Central memory CD8-positive, alpha-beta T cell (primary cell): ENCODE measurements at places on chromosomes 5 and 9.
A peak's percentile ranks its signal among the peaks of the same experiment; 100 is the strongest.

DNA sequence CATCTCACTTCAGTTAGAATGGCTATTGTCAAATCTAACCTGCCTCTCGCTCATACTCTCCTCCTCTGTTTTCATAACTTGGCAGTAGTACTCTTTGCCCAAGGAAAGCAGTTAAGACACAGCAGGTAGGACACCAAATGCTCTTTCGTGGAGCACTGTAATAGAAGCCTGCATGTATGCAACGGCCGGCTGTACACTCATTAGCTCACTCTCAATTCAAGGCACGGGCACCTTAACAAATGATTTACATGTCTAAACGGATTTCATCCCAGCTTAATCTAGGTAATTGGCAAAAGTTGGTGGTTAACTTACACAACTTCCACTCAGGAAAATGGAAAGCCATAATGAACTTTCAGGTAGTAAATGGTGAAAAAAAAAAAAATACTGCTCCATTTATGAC lies 14.9 kb downstream of the DEPDC1B start:
- no peak for DNase-seq

GRCh38 chr9:127195976-127196825 lies 68.4 kb upstream of the GARNL3 start:
- no peak for DNase-seq

DNA sequence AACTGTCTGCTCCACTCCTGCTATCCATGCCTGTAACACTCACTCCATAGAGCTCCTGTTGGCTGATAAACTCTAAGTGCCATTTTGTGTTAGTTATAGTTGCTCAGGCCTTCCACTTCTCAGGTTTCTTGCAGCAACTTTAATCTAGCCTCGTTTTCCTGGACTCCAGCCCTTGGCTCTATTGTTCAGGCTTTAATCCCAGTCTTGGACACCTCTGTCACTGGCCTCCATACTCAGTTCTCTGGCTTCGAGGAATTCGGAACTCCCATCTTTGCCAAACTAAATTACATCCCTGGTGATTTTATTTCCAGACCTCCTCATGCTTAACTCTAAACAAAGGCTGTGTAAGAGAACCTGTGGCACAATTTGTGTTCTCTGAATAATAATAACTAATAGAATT lies 39.8 kb downstream of the EMB start:
- no peak for DNase-seq

GRCh38 chr9:98793031-98793430 lies 3.3 kb downstream of the ANKS6 start:
- DNase-seq: no peak

DNA sequence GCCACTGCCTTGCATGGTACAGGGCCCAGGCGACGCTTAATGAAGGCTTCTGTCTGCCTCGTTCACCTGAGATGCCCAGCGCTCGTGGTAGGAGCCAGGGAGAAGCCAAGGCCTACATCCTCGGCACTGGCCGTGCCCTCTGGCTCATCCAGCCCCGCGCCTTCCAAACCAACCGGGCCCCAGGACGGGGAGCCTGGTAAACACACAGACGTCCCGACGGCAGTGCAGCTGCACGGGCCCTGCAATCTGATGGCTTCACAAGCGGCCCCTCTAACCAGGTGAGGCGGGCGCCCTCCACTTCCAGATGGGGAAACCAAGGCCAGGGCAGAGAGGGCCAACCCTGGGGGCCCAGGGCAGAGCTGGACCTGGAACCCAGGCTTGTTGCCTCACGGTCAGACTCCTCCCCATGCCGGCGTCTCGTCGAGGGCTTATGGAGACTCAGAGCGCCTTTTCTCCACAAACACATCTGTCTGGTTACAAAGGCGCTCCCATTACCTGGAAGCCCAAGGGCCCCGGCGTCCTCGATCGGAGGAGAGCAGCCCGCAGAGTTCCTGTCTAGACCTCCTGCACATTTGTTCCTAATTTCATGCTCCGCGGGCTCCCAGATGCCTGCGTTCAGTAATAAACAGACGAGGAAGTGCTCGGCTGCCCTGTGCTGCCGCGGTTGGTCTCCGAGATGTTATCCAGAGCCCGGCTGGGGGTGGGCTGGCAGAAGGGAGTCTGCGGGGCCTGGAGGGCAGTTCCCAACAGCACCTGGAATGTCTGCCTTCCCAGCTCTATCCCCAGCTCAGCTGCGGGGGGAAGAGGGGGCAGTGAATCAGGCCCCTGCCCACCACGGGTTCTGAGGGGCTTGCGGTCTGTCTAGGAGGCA lies 23.5 kb downstream of the FAM163B start:
- no peak for DNase-seq

GRCh38 chr5:24397601-24398000 lies 247.2 kb downstream of the CDH10 start:
- no peak for DNase-seq

DNA sequence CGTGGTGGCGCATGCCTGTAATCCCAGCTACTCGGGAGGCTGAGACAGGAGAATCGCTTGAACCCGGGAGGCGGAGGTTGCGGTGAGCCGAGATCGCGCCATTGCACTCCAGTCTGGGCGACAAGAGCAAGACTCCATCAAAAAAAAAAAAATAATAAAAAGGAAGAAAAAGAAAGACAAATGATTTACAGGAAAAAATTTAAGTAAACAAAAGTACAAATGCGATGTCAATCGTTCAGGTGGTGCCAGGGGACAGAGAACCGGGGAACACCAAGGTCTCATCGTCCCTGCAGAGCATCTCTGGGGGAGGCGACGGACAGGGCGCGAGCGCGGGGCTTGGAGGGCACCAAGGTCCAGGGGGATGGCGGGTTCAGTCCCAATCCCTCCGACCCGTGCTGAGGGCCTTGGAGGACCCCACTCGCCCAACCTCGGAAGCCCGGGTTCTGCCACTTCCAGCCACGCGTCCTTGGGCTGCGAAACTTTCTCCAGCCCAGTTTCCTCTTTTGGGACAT lies 607 bp upstream of the HNRNPAB start:
- DNase-seq: no peak

- no peak for DNase-seq
Observed at GRCh38 chr9:117945286-117945685, 241.1 kb downstream of the TLR4 start.

GRCh38 chr9:83749706-83750105 lies 41.9 kb upstream of the UBQLN1 start:
- no peak for DNase-seq

GRCh38 chr5:10563945-10564837 lies at the start of gene ANKRD33B:
ANKRD33B (plus strand) TSS chr5:10564070; CDS start chr5:10564468, 398 bp downstream.
- DNase-seq: peak; percentile 54

DNA sequence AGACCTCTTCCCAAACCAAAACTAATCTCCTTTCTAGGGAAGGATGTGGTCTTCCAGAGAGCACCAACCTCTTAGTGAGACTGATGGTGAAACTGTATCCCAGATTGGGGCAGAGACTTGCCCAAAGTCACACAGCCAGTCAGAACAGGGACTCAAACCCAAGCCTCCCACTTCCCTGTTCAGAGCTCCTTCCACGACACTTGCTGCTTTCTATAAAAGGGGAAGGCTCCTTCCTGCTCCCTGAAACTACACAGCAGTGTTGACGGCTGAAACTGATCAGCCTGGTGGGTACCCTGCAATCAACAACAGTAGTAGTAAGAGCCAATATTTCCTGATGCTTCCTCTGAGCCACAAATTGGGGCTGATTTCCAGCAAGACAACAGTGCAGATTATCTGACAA lies 1.5 kb downstream of the TOR2A start:
- DNase-seq: no peak

DNA sequence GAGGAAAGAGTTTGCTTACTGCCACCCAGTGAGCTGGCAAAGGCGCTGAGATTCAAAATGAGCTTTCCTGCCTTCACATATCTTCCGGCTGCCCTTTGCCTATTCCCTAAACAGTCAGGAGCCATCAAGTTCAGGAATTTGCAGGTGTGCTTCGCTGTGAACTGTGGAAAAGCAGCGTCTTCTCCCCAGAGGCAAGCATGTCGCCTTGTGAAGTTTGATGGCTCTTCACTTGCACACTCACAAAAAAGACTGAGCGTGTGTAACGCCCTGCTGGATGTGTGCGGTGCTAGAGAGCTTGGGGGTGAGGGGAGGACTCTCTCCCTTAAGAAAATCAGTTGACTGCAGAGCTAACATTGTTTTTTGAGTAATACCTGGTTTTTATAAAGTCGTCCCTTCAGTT lies 288.7 kb downstream of the DOCK8 start:
- no peak for DNase-seq

- DNase-seq: no peak
Observed at GRCh38 chr9:84756731-84757130, 87.2 kb downstream of the NTRK2 start.

DNA sequence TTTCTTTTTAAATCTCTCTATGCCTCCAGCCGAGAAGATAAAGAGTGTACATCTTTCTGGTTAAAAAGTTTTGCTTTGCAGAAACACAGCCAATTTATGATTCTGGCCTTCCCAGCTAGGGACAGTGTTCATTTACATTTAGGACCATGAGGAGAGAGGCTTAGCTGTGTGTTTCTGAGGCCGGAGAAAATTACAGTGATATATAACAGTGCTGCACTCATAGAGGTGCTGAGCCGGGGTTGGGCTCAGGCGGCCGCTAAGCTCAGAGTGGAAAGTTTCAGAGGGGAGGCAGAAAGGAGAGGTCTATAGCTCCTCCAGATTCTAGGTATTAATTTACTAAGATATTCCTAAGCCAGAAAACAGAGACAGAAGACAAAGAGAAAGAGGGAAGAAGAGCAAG lies 37.0 kb upstream of the LCP2 start:
- no peak for DNase-seq

GRCh38 chr5:172788771-172789686 lies 18.0 kb upstream of the DUSP1 start:
- DNase-seq: no peak

DNA sequence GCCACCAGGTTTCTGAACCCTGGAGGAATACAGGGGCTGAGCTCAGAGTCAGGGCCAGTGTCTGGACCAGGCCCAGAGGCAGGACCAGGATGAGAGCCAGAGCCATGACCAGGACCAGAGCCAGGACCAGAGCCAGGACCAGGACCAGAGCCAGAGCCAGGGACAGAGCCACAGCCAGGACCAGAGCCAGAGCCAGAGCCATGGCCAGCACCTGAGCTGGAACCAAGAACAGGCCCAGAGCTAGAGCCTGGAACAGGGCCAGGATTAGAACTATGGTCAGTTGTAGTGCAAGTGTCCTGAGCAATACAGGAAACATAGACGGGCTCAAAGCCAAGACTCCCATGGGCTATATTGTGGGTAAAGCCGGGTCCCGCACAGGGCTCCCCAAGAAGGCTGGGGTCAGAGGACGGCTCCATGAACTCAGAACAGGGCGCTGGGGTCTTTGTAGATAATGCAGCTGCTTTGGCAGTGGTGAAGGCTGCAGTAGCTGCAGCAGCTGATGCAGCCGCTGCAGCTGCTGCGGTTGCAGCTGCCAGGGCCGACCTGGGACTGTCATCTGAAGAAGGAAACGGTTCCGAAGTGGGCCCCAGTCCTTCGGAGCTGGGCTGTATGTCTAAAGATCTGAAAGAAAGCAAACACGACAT lies 559 bp downstream of the SPAG8 start:
- DNase-seq: no peak

DNA sequence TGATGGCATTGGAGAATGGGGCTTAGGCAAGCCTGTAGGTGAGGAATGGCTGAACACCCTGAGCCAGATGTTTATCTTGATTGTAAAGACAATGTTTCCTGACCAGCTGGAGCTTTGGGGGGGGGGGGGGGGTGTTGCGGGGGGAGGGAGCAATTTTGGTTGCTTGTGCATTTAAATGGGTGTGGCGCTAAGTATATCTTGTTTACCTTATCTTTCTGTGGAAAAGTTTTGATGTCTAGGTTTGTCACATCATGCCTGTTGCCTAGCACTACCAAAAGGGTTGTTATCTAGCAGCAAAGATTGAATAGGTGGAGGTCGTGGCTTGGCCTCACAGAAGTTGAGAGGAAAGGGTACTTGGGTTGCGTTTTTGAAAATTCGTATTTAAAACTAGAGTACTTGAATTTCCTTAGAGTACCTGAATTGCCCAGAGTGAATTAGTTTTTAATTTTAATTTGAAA lies 1.3 kb downstream of the SMAD5 start:
- DNase-seq: no peak

DNA sequence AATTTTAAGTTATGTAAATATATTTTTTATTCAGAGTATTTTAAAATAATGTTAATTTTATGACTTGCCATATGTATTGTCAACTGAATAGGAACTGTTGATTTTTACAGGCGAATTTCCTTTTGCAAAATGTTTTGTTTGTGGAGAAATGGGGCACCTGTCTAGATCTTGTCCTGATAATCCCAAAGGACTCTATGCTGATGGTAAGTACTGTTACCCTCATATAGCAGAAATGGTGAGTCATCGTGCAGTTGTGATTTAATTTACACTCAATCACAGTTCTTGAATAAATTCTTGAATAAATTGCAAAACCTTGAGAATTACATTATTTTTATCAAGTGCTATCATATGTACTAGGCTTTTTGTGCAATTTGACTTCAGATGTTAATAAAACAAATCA lies 7.4 kb downstream of the ZCCHC9 start:
- DNase-seq: no peak

DNA sequence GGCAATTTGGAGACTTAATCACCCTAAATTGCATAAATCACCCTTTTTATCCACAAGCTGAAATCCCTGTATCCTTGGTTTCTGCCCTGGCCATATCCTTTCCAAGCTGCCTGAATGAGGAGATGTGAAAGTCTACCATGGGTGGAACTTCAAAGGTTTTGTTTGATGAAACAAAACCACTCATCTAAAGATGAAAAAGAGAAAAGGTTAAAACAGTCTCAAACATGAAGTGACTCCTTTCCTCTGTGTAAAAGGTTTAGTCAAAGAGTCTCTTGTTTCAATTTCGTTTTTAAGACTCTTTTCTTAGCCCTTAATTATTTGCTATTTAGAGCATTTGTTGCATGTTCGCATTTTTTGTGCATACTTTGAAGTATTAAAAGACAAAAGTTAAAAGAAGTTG lies 11.2 kb downstream of the SLC45A2 start:
- no peak for DNase-seq

DNA sequence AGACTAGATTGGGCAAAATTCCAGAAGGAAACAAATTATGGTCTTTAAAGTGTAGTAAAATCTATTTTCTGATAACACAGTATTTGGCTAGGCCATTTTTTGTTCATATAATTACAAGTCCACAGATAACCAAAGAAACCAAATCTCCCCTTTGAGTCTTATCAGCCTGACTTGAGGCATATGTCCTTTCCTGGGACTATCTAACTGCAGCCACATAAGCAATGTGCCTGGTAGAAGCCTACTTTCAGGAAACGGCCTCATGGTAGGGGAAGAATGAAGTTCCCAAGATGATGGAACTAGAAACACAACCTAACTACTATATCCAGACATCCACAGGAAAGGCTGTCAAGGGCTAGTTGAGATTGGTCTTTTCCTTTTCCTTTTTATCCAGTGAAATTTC lies 130.0 kb downstream of the PIK3R1 start:
- DNase-seq: no peak
